Fibroblast of villous mesenchyme (primary cell): ENCODE measurements at places on chromosomes 11 and 22. TPM values are rescaled to one million over a fixed set of nuclear protein-coding genes. Genes with fewer than 3 reads are reported as not detected.

- DNase-seq = no peak
Measured at GRCh38 chr11:47087801-47088200, 88.9 kb downstream of the ARFGAP2 start.

- no peak for DNase-seq
Measured at GRCh38 chr22:24816806-24817205, 10.8 kb downstream of the SGSM1 start.

GRCh38 chr11:37788141-37788877 is 1190.3 kb upstream of the RAG2 start:
- DNase-seq = peak; percentile 5

Gene HEPACAM
- total RNA-seq = under 0.01 and 0.86 TPM in 2 replicates

- DNase-seq = no peak
Measured at GRCh38 chr11:85257837-85258236, 369.3 kb downstream of the DLG2 start.

- peak; percentile 85 for DNase-seq
Measured at GRCh38 chr11:59556115-59556916, 45.0 kb downstream of the OR4D9 start.

GRCh38 chr11:31640611-31641010 is 131.0 kb downstream of the ELP4 start:
- DNase-seq = no peak

DNA sequence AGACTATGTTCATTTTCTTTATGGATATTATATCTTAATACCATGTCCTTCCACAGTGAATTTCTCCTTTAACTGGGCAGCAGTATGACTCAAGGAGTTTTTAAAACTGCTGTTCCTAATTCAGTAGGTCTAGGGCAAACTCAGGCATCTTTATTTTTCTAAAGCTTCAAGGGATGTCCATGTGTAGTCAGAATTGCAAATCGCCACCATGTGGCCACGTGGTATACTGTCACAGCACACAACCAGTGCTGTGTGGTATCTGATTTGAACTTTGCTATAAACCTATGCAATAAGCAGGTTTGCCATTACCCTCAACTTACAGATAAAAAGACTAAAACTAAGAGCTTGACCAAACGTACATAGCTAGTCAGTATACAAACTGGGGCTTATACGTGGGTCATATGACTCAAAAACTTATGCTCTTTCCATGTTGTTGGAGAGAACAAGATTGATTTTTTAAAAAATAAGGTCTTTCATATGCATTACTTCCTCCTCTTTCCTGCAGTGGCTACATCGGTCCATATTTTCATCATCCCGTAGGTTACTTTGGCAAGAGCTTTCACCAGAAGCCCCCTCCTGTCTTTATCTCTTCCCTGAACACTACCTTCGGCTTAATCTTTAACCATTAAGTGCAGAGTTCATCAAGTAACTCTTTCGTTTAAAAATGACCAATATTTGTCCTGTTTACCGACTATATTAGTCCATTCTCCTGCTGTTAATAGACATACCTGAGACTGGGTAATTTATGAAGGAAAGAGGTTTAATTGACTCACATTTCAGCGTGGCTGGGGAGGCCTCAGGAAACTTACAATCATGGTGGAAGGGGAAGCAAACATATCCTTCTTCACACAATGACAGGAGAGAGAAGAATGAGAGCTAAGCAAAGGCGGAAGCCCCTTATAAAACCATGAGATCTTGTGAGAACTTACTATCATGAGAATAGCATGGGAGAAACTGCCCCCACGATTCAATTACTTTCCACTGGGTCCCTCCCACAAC is 8.0 kb upstream of the HTATIP2 start:
- DNase-seq = peak; percentile 48

- DNase-seq = peak; percentile 79
Measured at GRCh38 chr11:114348200-114349191, 51.8 kb downstream of the C11orf71 start.

DNA sequence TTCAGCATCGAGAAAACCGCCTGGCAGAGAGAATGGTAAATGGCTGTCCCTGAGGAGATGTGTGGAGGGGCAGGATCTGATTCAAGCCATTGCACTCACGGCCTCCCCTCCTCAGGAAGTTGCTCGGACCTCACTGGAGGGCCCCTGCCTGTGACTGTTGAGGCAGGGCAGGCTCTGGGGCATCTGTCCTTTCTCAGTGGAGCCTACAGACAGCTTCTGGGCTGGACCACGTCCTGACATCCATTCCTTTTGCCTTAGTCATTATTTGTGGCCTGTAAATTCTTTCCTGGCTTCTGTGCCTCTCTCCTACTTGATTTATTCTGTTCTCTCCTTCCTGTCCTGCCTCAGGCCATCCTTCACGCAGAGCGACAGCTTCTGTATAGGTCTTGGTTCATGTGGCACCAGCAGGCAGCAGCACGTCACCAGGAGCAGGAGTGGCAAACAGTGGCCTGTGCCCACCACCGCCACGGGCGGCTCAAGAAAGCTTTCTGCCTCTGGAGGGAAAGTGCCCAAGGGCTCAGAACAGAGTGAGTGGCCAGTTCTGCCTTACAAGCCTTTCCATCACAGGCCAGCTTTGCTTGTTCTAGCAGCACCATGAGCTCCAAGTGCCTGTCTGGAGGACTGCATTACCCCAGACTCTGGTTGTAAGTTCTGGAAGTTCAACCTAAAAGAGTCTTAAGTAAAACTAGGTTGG is 59.6 kb downstream of the PISD start:
- peak; percentile 98 for DNase-seq

DNA sequence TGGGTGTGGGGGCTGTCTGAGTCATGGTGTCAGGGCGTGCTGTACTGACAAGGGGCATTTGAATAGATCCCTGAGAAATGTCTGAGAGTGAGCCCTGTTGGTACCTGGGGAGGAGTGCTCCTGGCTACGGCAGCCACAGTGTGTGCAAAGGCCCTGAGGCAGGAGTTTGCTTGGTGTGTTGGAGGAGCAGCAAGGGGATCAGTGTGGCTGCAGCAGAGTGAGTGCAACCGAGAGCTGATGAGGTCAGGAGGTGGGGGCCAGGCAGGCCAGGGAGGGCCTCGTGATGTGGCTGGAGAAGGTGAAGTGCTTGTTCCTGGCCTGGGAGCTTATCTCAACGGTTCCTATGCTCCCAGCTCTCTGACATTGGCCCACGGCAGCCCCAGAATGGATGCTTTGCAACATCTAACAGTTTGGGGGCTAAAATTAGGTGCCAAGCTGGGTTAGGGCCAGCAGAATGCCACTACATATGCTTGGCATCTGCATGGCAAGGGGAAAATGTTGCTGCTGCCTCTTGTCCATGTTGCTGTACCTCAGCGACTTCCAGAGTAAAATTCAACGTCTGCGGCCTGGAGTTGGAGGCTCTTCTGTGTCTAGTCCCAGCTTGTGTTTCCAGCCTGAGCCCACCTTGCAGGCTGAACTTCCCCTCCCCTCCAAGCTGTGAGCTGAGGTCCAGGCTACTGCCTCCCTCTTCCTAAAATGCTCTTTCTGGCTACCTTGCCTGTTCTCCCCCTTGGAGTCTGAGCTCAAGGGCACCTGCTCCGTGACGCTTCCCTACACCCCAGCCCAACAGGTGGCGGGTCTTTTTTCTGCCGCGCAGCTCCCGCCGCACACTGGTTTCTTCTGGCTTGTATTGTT is 48.2 kb upstream of the MYEOV start:
- no peak for DNase-seq

Gene CSNK2A3
- 2.3 and 3.9 TPM in 2 replicates for total RNA-seq

Gene HRAS
- 36.7 and 47.0 TPM in 2 replicates for total RNA-seq

GRCh38 chr22:45469281-45470073 is 33.2 kb upstream of the FBLN1 start:
- DNase-seq = peak; percentile 70

DNA sequence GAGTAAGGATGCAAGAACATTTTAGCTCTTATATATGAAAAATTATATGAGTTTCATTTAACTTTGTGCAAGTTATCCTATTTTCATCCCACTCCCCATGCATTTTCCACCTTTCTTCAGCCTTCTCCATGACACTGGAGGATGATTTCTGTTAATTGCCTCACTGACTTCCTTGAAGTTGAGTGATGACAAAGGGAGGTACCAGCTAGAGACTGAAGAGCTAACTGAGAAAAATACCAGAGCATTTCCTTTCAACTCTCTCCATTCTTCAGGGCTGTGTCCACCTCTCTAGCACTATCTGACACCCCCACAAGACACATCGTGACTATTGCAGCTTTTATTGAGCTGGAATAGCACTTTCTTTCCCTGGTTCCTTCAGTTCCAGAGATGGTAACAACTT is 711.6 kb upstream of the LRRC4C start:
- DNase-seq = no peak

Gene FJX1
- 89.8 and 205 TPM in 2 replicates for total RNA-seq

Gene NCAM1
- total RNA-seq = 0.86 and 2.9 TPM in 2 replicates

Gene CENPM
- total RNA-seq = 14.2 and 21.6 TPM in 2 replicates

GRCh38 chr11:7501251-7501650 is 12.5 kb upstream of the PPFIBP2 start:
- DNase-seq = no peak

Gene CHRM4
- under 0.01 TPM in 1 of 2 replicates, not detected in the other for total RNA-seq
